ENCODE measurements at places on chromosomes 3 and 15. TPM values are rescaled to one million over a fixed set of nuclear protein-coding genes. Genes with fewer than 3 reads are reported as not detected.

DNA sequence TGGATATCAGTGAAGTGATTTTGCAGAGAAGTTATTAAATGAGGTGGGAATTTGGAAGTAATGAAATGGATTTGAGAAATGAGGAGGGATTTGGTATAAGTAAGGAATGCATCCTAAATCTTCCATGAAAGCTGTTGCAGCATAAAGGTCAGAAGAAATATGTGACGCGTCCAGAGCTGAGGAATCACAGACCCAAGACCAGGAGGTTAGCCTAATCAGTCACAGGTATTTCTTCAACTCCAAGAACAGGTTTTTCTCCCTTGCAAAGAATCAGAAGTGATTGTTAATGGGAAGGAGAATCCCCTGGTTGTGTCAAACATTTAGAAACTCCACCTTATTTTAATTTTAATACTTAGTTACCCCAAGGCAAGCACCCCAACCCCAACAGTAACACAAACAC is 253.2 kb downstream of the MEX3B start:
- no peak for DNase-seq

- DNase-seq: peak; percentile 86
Observed at GRCh38 chr3:150319900-150320299, 88.2 kb upstream of the TSC22D2 start.

GRCh38 chr15:69930754-69931153 is 167.0 kb downstream of the TLE3 start:
- DNase-seq: no peak

DNA sequence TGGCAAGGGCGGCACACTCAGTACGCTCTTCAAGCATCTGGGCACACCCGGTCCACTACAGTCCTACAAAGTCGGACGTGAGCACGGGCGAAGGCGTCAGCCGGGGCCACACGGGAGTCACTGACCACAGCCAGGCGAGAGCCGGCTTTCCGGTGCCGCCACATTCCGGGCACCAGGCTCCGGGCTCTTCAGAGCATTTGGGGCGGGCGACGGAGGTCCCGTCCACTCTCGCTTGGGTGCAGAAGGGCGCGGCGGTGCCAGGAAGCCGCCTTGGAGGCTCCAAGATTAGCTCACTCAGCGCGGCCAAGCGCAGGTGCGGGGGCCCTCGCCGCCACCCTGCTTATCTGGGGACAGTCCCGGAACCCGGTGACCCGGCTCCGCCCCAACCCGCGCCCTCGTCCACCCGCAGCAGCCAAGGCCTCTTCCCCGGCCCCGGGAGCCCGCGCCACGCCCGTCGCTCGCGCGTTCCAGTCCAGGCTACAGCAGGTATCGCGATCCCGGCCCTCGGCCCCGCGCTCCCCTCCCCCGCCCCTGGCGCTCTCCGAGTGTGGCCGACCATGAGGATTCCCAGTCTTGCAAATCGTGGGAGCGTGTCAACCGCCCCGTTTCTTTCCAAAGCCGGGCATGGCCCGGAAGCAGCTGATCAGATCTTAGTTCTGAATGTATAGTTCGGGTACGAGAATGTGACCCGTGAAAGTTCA is at the start of gene ADPRH:
Gene ADPRH (plus strand): TSS at position 127 of the 701 bp plus-strand sequence. CDS start 2,678 bp downstream, outside the sequence.
- DNase-seq: peak; percentile 58

- peak; percentile 0 for DNase-seq
Observed at GRCh38 chr15:46129145-46129544, 494.3 kb downstream of the SQOR start.

- DNase-seq: no peak
Observed at GRCh38 chr3:81013360-81013759, 748.1 kb downstream of the GBE1 start.

- DNase-seq: no peak
Observed at GRCh38 chr15:34754674-34755418, at the start of gene GJD2. Gene GJD2, minus strand, starts transcription at chr15:34754998. Its CDS starts 510 bp downstream, at chr15:34754488.

- DNase-seq: no peak
Observed at GRCh38 chr3:9776896-9777693, 7.3 kb upstream of the CAMK1 start.

DNA sequence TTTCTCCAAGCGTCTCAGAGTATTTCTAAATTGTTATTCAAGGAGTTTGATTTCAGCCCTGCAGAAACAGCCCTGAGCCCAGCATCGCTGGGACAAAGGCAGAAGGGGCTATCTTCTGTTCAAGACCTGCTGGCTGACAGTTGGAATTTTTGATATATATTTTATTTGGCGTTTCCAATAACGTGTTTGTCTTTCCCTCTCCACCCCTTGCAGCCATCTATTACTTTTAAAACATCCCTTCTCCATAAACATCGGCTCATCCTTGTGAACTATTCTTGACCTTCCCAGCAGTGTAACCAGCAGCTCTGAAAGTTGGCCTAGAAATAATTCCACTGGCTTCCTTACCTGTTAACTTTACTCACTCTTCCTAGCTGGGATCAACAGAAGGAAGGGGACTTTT is 5.5 kb upstream of the MEIS2 start:
- DNase-seq: no peak

DNA sequence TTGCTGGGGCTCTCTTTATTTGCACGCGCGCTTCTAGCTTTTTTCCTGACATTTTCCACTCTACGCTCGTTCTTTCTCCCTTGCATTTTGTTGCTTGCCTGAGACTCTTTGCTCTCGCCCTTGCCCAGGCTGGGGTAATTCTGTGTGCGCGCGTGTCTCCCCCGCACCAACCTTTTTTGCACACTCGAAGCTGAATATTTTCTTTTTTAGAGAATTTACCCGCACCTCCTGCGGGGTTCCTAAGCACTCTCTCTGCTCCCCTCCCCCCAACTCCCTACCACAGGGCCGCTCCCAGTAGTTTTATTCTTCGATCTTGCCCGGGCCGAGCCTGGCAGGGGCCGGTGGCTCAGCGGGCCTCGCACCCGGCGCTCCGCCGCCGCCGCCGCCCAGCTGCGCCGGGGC is 732 bp downstream of the FAM43A start:
- DNase-seq: no peak

DNA sequence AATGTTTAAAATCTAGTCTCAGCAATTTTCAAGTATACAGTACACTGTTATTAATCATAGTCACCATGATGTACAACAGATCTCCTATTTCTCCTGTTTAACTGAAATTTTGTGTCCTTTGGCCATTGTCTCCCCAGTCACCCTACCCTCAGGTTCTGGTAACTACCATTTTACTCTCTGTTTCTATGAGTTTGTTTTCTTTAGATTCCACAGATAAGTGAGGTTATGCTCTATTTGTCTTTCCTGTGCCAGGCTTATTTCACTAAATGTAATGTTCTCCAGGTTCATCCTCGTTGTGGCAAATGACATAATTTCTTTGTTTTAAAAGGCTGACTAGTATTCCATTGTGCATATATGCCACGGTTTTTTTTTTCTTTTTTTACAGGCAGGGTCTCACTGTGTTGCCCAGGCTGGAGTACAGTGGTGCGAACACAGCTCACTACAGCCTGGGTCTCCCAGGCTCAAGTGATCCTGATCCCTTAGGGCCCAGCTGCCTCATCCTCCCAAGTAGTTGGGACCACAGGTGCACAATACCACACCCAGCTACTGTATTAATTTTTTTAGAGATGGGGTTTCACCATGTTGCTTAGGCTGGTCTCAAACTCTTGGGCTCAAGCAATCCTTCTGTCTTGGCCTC is 50.0 kb downstream of the RAB7A start:
- DNase-seq: no peak

DNA sequence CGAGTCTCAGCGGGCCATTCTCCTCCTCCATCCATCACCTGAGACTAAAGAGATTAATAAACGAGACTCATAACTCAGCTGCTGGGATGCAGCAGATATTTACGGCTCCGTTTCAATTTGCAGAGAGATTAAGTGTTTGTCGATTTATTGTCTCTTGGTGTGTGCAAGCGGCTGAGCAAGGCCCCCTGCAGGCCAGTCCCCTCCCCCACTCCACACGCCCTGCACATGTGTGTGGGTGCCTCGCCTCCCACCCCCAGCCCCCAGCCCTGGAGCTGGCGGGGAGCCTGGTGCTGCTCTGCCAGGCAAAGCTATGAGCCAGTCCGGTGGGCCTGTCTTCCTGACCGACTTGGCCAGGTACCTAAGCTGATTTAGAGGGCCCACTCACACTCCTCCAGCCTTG is 63.0 kb downstream of the CYP11A1 start:
- DNase-seq: no peak

DNA sequence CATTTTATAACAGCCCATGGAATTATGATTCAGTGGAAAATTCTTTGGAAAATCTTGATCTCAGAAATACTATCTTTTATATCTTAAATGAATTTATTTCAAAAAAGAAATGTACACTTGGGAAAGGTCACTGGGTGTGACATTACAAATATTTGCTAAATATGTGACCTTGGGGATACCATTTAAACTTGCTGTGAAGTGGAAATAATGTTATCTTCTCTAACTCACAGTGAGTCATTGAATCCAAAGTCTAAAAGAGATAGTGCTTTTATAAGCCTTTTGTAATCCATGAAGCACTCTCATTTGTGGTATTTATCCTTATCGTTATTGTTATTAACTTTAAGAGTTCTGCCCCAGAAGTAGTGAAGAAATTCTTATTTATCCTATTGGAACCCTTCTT is 289.8 kb upstream of the SEMA6D start:
- DNase-seq: no peak

- DNase-seq: peak; percentile 6
Observed at GRCh38 chr15:62326460-62327011, 161.5 kb upstream of the C2CD4B start.

DNA sequence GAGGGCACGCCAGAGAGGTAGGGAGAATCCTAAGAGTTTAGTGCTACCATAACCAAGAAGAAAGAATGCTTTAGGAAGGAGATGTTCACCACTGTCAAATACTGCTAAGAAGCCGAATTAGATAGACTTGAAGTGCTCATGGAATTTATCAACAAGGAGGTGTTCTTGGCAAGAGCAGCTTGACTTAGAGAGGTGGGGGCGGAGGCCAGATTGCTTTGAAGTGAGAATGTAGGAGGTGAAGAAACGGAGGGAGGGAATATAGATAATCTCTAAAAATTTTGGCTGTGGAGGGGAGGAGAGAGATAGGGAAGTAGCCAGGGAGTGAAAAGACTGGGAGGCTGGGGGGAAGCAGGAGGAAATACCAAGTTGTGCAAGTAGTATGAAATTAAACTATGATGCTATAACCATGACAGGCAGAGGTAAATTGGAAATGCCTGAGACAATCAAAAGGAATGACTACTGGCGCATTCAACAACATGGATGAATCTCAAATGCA is 35.5 kb downstream of the GADL1 start:
- DNase-seq: no peak

DNA sequence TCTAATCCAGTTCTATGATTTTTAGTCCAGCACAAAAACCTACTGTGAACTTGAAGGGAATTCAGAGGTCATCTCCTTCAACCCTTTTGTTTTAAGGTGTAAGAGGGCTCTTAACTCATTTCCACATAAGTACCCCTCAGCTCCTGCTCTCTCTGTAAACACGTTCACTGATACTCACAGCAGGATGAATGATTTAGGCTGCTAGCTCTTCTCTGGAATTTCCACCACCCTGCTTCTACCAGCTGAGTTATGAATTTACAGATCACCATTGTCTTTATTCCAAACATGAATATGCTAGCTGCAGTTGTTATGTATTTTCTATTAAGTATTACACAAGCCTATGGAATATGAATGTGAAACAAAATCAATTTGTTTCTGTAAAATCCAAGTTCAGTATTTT is 101.3 kb upstream of the NANOGP8 start:
- DNase-seq: no peak

DNA sequence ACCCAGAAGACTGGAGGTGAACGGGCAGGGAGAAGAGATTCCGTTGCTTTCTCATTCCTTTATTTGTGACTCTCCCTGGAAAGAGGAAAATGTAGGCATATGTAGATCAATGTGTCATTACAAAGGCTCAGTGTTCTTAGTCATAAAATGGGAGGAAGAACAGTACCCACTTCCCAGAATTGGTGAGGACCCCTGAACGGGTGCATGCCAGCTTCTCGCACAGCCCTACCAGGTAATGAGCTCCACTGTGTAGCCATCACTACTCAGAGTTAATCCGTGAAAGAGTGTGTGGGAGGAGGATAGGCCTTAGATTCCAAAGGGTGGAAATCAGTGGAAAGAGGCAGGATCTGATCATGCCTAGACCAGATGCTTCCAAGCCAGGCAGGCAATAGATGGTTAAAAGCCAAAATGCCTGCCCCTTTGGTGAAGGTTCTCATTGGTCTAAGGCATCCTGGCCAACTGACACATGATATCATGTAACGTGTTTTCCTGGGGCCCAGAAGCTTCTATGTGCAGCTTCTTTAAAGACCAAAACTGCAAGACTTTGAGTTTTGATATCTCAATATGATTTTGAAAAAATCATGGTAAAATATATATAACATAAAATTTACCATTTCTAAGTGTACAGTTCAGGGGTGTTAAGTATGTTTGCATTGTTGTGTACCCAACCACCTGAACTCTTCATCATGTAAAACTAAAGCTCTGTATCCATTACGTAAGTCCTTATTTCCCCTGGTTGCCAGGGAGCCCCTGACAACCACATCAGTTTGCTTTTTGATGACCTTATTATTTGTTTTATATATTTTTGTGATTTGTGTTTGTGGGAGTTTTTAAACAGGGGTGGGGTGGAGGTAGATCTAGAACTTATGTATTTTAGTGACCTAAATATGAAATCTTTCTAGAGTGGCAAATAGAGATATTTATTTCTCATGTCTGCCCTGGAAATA is 402.2 kb upstream of the CFAP20DC start:
- no peak for DNase-seq

- no peak for DNase-seq
Observed at GRCh38 chr3:87109465-87109864, 117.6 kb upstream of the CHMP2B start.

GRCh38 chr15:34927726-34928125 is 41.8 kb downstream of the AQR start:
- no peak for DNase-seq

DNA sequence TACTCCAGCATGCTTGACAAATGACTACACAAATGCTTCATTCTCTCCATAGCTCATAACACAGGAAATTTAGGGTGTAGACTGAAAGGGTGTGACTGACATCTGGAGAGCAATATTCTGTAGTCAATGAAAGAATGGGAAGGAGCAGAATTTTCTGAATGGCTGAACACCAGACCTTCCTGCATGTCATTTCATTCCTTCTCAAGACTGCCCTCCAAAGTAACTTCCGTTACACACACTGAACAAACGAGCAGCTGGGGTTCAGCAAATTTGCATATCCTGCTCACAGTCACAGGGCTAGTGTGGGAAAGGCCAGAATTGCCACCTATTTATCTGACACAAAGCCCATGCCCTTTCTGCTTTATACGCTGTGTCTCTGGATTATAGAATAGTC is 325.0 kb upstream of the CFAP20DC start:
- DNase-seq: no peak

Gene LRRC31
- total RNA-seq: not detected

Gene SCAPER
- 9.1 TPM for total RNA-seq

Gene FSTL1
- total RNA-seq: 1,795 TPM

Gene SLC24A5
- total RNA-seq: not detected

Gene COL8A1
- total RNA-seq: 324 TPM

Gene ALS2CL
- total RNA-seq: 2.6 TPM

Gene EOMES
- total RNA-seq: not detected

Gene DNAJA4
- 4.3 TPM for total RNA-seq

Gene SH3GL3
- under 0.01 TPM for total RNA-seq

Gene MORC1
- total RNA-seq: not detected

Gene SMCO1
- total RNA-seq: under 0.01 TPM

Gene DTX3L
- 25.1 TPM for total RNA-seq

Gene UACA
- 160 TPM for total RNA-seq

Data from fibroblast of villous mesenchyme (primary cell).